ENCODE measurements at places on chromosomes 3 and 15. TPM values are rescaled to one million over a fixed set of nuclear protein-coding genes. Genes with fewer than 3 reads are reported as not detected.

RAMAC gene
- 14.1 TPM for total RNA-seq

DNASE1L3 gene
- 5.1 TPM for total RNA-seq

SUMF1 gene
- 32.3 TPM for total RNA-seq

CGNL1 gene
- total RNA-seq = 2.4 TPM

ITGA11 gene
- total RNA-seq = 4.5 TPM

LYZL4 gene
- total RNA-seq = not detected

DLL4 gene
- 15.2 TPM for total RNA-seq

CCR9 gene
- total RNA-seq = not detected

CKMT1A gene
- total RNA-seq = 2.6 TPM

HRG gene
- total RNA-seq = not detected

ZBBX gene
- not detected for total RNA-seq

FETUB gene
- not detected for total RNA-seq

INSYN1 gene
- total RNA-seq = 5.0 TPM

SKOR1 gene
- total RNA-seq = 0.26 TPM

C3orf20 gene
- 0.16 TPM for total RNA-seq

P2RY1 gene
- total RNA-seq = 4.3 TPM

MTMR10 gene
- total RNA-seq = 36.3 TPM

CHL1 gene
- total RNA-seq = 36.4 TPM

ZBED2 gene
- not detected for total RNA-seq

CCDC80 gene
- total RNA-seq = 426 TPM

SLC15A2 gene
- 1.2 TPM for total RNA-seq

SUSD5 gene
- total RNA-seq = 0.26 TPM

MAP6D1 gene
- 0.48 TPM for total RNA-seq

AEN gene
- 23.3 TPM for total RNA-seq

PARL gene
- total RNA-seq = 62.5 TPM

CPLX3 gene
- total RNA-seq = not detected

PP2D1 gene
- not detected for total RNA-seq

COL6A6 gene
- 0.96 TPM for total RNA-seq

KLF15 gene
- 53.8 TPM for total RNA-seq

NPRL2 gene
- 17.3 TPM for total RNA-seq

GCNT3 gene
- 0.55 TPM for total RNA-seq

SERPINI2 gene
- total RNA-seq = not detected

PLA2G4D gene
- total RNA-seq = not detected

SERP1 gene
- 85.2 TPM for total RNA-seq

ECE2 gene
- total RNA-seq = not detected

SELENOS gene
- total RNA-seq = 87.2 TPM

GRK7 gene
- total RNA-seq = not detected

ALPK3 gene
- total RNA-seq = 2.7 TPM

All from mesenteric fat pad (tissue), 1 donor.